Upper lobe of right lung (tissue), 1 donor: ENCODE measurements at places on chromosomes 2 and 18.

DNA sequence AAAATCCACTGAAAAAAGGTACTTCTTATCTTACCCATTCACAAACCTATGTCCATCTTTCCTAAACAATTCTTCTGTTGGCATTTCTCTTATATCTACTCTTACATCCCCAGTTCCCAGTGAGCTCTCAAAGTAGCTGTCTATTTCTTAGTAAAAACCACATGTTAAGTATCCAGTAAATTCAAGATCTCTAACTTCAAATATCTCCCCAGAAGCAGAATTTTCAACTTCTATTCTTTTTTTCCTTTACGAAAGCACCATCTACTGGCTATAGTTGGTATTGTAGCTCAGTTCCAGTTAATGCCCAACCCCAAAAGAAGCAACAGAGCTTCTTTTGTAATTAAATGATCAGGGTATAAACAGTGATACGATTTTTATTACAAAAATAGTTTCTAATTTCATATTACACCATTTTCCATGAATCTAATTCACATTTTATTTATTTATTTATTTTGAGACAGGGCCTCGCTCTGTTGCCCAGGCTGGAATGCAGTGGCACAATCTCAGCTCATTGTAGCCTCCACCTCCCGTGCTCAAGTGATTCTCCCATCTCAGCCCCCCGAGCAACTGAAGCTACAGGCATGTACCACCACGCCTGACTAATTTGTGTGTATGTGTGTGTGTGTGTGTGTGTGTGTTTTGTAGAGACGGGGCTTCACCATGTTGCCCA, 28.5 kb downstream of the HRH4 start:
- DNase-seq, result no peak

DNA sequence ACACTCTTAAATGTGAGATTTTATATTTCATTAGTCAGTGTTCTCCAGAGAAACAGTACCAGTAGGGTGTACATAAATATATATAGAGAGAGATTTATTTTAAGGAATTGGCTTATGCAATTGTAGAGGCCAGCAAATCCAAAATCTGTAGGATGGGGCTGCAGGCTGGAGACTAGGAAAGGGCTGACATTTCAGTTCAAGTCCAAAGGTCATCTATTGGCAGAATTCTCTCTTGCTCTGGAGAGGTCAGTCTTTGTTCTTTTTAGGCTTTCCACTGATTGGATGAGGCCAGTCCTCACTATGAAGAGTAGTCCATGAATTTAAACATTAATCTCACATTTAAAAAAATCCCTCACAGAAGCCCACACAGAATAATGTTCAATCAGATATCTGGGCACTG, 170.8 kb upstream of the NCKAP5 start:
- no peak for DNase-seq

- DNase-seq, result no peak
These were observed 143.6 kb upstream of the PXDN start for GRCh38 chr2:1887915-1888314.

DNA sequence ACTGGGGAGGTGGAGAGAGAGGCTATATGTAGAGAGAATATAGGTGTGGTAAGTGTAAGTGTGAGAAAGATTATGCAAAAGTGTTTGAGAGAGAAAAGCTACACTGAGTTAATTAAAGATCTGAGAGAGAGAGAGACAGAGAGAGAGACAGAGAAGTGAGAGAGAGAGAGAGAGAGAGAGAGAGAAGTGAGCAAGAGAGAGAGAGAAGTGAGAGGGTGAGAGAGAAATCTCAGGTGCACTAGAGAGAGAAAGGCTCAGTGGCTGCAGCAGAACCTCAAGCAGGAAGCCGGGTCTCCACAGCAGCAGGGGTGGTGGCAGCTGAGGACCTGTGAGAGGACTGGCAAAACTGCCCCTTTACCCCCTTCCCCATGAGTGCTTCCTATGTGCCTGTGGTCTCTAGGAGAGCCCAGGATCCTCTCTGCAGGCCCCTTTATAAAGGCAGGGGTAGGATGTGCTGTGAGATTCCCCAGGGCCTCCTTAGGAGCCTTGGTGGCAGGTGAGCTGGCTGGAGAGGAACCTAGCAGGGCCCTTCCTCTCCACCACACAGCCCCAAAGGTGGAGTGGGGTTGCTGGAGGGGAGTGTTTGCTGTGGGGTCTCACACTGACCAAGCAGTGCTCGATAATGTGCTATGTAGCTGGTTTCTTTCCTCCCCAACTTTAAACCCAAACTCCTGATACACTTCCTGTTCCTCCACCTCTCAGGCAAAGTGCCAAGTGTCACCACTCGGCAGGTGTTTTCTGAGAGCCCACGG, 52.6 kb downstream of the SLC4A5 start:
- DNase-seq, result no peak

GRCh38 chr2:162243294-162243693, at the start of gene FAP:
FAP (minus strand) TSS chr2:162243445; CDS start chr2:162243327, 118 bp downstream.
- DNase-seq, result no peak

DNA sequence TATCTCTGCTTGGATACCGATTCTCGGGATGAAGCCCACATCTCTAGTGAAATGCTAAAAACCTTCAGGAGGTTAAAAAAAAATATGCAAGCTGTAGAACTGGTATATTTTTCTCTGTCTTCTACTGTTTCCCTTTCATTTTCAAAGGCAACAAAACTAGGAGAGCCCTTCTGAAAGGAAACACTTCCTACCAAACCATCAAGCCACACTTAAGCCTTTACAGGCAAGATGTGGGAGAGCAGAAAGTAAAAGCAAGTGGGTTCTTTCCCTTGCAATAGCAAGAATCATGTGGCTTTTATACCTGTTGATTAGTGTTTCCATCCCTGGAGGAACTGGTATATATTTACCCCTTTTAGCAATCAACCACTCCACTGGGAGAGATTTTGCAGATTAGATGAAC, 147.9 kb upstream of the ACAA2 start:
- no peak for DNase-seq

DNA sequence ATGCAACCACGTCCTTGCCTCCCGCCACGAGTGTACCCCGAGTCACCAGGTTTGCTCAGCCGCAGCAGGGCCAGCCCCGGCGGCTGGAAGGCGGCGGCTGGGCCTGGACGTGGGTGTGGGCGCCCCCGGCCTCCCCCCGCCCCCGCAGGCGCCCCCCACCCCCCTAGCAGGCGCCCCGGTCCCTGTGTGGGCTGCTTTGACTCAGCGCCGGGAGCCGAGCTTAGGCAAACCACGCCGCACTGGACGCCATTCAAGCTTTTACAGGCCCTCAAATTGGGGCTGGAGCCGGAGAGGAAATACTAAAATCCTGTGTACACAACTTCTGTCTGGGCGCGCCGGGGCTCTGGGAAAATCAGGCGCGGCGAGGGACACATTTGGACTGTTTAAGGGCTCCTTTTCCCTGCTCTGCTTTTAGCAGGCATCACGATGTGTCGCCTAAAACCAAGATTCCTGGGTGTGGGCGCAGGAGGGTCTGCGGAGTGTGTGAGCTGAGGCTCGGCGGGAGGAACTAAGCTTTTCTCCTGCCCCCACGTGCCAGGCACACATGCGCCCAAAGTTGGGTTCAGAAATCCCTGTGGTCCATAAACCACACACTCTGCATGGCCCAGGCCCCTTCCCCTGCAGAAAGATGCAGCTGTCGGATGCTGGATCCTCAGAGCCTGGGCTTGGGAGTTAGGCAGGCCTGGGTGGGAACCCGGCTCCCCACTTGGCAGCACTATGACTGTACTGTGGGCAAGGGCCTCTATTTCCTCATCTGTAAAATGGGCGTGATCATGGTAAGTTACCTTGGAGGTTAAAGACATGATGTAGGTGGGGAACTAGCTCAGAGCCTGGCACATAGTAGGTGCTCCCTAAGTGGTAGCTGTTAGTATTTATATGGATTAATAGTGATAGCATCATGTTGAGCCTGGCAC, 57.6 kb downstream of the ATOH8 start:
- DNase-seq, result peak; percentile 79

- peak; percentile 30 for DNase-seq
These were observed 327.0 kb upstream of the HS6ST1 start for GRCh38 chr2:128645631-128646030.

DNA sequence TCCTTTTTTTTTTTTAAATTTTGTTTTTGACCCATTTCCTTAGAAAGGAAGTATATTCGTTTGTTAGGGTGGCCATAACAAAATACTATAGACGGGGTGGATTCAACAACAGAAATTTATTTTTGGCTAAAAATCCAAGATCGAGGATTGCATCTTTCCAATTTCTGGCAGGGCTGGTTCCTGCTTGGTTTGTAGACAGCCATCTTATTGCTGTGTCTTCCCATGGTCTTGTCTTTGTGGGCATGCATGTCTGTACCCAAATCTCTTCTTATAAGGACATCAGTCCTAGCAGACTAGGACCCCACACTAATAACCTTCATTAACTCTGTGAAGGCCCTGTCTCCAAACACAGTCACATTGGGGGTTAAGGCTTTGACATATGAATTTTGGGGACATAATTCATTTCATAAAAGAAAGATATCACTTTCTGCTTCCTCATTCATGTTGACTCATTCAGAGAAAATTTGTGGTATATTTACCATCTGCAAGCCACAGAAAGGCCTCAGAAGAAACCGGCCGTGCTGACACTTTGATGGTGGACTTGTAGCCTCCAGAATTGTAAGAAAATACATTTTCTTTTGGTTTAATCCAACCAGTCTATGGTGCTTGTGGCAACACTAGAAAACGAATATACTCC, 262.1 kb downstream of the LPIN1 start:
- DNase-seq, result no peak

DNA sequence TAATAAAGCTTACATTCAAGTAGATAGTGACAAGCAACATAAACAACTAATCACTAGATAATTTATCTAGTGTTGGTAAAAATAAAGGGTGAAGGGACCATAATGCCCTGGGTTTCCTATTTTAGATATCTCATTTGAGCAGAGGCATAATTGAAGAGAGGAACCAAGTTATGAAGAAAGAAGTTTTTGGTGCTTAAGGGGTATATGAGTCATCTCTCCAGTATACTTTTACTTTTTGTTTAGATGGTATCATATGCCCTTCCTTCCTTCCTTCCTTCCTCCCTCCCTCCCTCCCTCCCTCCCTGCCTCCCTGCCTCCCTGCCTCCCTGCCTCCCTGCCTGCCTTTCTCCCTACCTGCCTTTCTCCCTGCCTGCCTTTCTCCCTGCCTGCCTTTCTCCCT, 1053.5 kb upstream of the CELF4 start:
- DNase-seq, result no peak

GRCh38 chr18:79642626-79643025, 37.0 kb upstream of the CTDP1 start:
- DNase-seq, result no peak

- DNase-seq, result no peak
These were observed 110.2 kb downstream of the ABCA12 start for GRCh38 chr2:215028231-215028630.

DNA sequence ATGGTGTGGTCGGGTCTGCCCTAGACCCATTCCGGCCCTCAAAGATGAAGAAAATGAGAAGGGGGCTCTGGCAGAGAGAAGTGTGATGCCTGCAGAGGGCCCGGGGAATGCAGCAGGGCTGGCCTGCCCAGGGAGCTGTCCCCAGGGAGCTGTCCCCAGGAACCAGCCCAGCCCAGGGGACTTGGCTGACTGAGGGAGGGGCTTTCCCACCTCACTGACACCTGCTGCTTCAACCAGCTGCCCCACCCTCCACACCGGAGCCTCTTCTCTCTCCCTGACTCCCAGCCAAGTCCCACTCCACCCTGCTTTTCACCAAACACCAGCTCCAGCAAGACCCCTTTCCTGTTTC, 111.2 kb downstream of the STPG4 start:
- DNase-seq, result no peak

- peak; percentile 78 for DNase-seq
These were observed 813 bp upstream of the MEIS1 start for GRCh38 chr2:66433945-66434678.

GRCh38 chr2:20693317-20693716, 26.4 kb downstream of the GDF7 start:
- DNase-seq, result no peak

DNA sequence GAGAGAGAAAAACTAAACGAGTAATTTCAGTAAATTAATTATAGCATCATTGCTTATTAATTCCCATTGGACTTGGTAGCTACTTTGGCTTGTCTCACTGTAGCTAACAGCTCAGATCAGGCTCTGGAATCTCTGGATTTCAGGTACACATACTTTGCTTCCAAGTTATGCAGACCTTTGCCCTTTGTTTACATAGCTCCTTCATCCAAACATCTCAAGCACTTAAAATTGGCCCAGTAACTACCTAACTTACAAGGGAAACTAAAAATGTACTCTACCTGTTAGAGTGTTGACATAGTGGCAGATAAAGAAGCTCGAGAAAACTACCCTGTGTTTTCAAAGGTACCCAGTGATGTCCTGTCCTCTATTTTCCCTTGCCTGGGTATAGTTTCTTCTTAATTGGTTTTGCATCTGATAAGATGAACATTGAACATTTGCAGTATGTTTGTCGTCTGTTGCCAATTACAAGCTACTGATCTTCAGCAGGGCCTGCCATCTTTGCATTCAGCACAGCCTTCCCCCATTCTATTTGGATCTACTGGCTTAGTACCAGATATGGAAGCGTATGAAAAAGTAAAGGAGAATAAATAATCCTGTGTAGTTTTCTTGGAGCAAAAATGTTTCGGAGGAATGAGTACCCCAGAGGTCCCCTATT, 601.5 kb upstream of the FANCL start:
- no peak for DNase-seq

- DNase-seq, result no peak
These were observed 7.8 kb upstream of the RAB12 start for GRCh38 chr18:8601277-8602032.

DNA sequence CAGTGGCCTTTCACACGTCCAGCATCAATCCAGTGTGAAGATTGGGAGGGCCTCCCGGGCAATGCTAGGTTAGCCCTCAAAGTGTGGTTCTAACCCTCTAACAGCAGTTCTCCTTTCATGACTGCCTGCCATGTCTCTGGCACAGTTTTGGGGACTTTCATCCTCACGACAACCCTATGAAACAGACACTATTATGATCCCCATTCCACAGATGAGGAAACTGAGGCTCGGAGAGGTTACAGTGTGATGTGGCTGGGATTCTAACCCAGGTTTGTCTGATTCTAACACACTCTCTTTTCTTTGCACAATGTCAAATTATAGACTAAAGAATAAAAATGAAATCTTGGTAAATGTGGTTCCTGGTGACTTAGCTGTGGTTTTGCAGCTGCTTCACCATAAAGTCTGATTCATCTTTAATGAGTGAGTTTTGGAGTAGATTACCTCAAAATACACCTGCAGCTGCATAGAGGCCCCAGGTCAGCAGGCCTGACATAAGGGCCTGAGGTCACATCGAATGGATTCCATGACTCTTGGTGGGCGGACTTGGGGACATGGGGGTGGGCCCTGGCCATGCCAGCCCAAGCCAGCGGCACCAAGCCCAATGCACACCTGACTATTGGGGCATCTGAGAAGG, 214.4 kb downstream of the GLI2 start:
- no peak for DNase-seq

DNA sequence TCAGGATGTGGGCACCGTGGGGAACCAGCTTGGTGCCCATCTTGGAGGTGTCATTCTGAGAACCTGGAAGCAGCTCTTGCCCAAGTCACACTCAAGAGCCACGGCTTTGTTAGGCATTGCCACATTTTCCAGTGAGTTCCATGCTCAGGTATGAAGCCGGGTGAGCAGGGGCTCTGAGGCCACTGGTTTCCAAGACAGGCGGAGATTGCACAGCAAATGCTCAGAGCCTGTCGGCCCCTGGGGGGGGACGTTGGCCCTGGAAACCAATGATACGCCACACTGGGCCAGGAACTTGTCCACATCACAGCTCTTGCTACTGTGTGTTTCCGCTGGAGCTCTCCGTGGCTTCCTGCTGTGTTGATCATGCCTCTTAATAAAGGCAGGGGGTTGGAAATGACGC, 52.5 kb upstream of the SALL3 start:
- peak; percentile 40 for DNase-seq
